ENCODE measurements at places on chromosomes 4 and X.

- no peak for DNase-seq
These were observed 423.1 kb downstream of the KCTD8 start for GRCh38 chr4:44025376-44026020.

- no peak for DNase-seq
These were observed 75.3 kb upstream of the PLAC1 start for GRCh38 chrX:134733591-134733990.

DNA sequence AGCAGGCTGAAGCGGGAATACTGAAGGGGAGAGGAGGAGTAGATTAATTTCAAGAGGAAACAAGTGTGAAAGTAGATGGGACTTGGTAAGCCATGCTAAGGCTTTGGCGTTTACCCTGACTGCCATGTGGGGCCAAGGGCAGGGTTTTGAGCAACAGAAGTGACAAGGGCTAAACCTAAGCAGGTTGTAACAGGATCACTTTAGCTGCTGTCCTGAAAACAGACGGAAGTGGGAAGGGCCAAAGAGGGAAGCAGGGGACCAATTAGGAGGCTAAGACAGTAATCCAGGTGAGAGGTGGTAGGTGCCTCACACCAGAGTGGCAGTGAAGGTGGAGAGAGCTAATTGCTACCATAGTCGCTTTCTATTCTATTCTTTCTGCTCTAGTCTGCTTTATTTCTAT, 166.5 kb downstream of the PJA1 start:
- DNase-seq = no peak

- DNase-seq = no peak
These were observed 374.7 kb downstream of the ANKRD50 start for GRCh38 chr4:124337874-124338273.

GRCh38 chrX:7828594-7828993, 14.4 kb upstream of the VCX start:
- DNase-seq = no peak

GRCh38 chr4:173119818-173120217, 48.8 kb upstream of the GALNT7 start:
- DNase-seq = no peak

DNA sequence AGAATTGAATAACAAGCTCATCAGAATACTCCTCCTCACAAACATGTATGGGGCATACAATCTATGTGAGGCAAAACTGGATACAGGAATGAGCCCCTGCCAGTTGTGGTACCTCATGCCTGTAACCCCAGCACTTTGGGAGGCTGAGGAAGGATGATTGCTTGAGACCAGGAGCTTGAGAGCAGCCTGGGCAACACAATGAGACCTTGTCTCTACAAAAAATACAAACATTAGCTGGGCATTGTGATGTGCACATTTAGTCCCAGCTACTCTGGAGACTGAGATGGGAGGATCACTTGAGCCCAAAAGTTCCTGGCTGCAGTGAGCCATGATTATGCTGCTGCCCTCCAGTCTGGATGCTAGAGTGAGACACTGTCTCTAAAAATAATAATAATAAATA, 611.0 kb downstream of the NLGN4X start:
- DNase-seq = no peak
